ENCODE measurements at places on chromosomes 1 and 21. TPM values are rescaled to one million over a fixed set of nuclear protein-coding genes. Genes with fewer than 3 reads are reported as not detected.

The SLC19A2 gene
- 84.3 TPM for total RNA-seq

The ZNF593OS gene
- not detected for total RNA-seq

- H3K36me3 ChIP-seq: no peaks in the 10 kb centered on the region
- no peak overlapping the region for H3K4me3 ChIP-seq
- no peak overlapping the region for H3K27ac ChIP-seq
- H3K4me1 ChIP-seq: no peaks in the 10 kb centered on the region
- DNase-seq: no peak
Measured at GRCh38 chr1:118659646-118660045, 328.5 kb downstream of the TBX15 start.

The SLAMF9 gene
- not detected for total RNA-seq

- H3K4me3 ChIP-seq: no peak overlapping the region
- no peak overlapping the region for H3K27ac ChIP-seq
- no peak for DNase-seq
- H3K4me1 ChIP-seq: peaks cover 14% of the 10 kb centered on the region
Measured at GRCh38 chr1:98315309-98315708, 346.2 kb upstream of the SNX7 start.

- no peaks in the 10 kb centered on the region for H3K36me3 ChIP-seq
- no peak overlapping the region for H3K27ac ChIP-seq
- H3K4me3 ChIP-seq: no peak overlapping the region
- H3K27me3 ChIP-seq: no peaks in the 10 kb centered on the region
- no peak for DNase-seq
Measured at GRCh38 chr1:22971611-22972405, 858 bp downstream of the LACTBL1 start.

The TRIM67 gene
- total RNA-seq: not detected

DNA sequence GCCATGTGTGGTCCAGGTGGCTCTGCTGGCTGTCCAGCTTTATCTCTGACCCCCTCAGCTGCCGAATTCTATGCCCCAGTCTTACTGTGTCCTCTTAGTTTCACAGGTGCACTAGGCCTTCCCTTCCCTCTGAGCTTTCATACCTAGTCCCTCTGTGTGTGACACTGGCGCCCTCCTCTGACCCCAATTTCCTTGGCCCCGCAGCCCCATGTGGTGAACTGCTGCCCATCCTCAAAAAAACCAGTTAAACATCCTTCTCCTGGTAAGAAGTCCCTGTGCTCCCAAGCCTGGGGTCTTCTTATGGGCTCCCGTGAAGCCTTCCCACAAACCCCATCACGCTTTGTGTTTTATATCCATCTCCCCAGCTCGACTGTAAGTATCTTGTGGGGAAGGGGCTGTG is 93.9 kb upstream of the TSPAN2 start:
- H3K27ac ChIP-seq: peak overlapping the region; percentile 7
- DNase-seq: no peak
- no peak overlapping the region for H3K4me3 ChIP-seq
- H3K27me3 ChIP-seq: no peaks in the 10 kb centered on the region
- peaks cover 16% of the 10 kb centered on the region for H3K4me1 ChIP-seq

DNA sequence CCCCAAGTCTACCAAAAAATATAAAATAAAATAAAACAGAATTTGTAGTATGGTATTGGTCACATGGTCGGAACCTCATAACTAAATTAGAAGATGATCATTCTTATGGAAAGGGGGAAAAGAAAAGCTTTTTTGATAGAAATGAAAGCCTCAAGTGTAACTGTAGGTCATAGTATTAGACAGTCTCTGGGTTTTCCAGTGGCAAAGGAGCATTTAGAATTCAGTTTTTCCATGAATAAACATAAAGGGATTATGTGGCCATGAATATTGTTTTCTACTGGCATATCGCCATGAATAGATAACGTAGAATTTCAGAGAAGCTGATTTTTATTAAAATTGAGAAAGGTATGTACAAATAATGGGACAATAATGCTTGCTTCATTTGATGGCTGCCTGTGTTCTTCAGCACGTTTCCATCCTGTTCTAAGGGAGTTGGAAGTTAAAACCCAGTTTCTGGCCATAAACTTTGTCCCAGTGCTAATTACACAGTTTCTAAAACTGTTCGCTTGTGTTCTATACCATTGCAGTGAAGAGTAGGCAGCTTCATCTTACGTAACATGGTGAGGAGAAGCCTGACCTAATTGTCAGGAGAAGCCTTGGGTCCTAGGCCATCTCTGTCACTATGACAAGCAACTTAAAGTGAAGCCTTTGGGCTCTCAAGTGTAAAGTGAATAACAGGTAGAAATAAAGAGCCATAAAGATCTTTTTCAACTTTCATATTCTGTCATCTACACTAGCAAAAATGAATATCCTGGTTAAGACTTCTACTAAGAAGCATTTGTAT is 70.5 kb upstream of the PGD start:
- no peak overlapping the region for H3K27ac ChIP-seq
- no peak for DNase-seq
- H3K4me3 ChIP-seq: no peak overlapping the region
- H3K4me1 ChIP-seq: no peaks in the 10 kb centered on the region

DNA sequence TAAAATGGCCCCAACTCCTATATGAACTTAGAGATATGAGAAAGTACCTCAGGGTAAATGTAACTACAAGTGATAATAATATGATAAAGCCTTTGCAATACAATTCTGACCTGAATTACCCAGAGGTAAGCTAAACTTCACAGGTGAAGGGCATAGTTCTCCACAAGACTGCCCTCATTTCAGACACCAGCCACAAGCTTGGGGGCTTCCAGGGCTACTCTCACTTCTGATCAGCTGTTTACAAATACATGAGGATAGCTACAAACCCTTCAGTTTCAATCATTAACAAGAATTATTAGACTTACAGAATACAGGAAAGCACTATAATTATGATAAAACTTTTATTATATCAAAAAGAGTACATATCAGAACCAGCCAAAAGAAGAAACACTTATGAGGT is 18.7 kb upstream of the DPH5 start:
- no peak for DNase-seq
- H3K36me3 ChIP-seq: peaks cover 15% of the 10 kb centered on the region
- H3K4me1 ChIP-seq: no peaks in the 10 kb centered on the region
- no peak overlapping the region for H3K4me3 ChIP-seq

DNA sequence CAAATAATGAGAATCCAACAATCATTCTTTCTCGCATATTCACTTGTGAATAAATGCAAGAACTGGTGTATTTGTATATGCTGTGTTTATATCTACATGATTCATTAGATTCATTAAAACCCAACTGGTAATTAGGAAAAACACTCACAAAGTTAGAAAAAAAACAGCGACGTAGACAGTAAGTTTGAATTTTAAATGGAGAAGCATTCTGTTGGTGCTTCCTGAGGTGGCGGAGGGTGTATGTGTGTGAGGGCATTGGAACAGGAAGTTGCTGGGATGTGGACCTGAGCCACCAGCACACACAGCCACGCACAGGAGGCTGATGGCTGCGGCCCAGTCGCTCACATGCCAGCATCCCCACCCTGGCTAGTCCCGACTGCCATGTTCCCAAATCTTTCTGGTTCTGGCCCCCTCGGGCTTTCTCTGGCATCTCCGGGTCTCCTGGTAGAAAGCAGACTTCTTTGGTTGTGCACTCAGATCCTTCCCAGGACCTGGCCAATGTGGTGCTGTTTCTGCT is 121.6 kb upstream of the IRF2BP2 start:
- peaks cover 15% of the 10 kb centered on the region for H3K4me1 ChIP-seq
- H3K27ac ChIP-seq: no peak overlapping the region
- no peak for DNase-seq
- no peak overlapping the region for H3K4me3 ChIP-seq
- no peaks in the 10 kb centered on the region for H3K36me3 ChIP-seq

DNA sequence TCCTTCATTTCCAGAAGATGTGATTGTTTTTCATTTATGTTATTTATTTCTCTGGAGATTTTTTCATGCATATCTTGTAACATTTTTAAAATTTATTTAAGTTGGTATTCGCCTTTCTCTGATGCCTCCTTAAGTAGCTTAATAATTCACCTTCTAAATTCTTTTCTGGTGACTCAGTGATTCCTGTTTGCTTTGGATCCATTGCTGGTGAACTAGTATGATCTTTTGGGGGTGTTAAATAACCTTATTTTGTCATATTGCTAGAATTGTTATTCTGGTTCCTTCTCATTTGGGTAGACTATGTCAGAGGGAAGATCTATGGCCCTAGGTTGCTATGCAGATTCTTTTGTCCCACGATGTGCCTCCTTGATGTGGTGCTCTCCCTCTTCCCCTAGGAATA is 1347.2 kb upstream of the B3GALT2 start:
- DNase-seq: no peak
- H3K27me3 ChIP-seq: no peaks in the 10 kb centered on the region
- H3K4me1 ChIP-seq: no peaks in the 10 kb centered on the region
- no peak overlapping the region for H3K4me3 ChIP-seq
- no peak overlapping the region for H3K27ac ChIP-seq

The COG2 gene
- total RNA-seq: 34.8 TPM

DNA sequence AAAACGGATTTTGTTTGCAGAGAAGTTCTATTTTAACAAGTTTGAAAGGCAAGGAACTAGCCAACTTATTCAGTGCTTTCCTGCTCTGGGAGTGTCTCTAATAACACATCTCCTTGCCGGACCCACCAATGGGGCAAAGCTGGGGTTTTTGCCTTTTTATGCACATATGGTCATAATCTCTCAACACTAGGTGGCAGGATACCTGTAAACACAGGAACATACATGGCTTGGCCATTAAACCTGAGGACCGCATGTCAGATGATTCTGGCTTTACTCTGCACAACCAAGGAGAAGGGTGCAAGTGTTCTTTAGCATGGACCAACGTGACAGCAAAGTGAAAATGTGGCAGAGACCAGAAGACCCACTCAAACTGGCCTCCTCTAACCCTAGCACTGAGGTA is 4.9 kb downstream of the TMEM9 start:
- peaks cover 39% of the 10 kb centered on the region for H3K36me3 ChIP-seq
- peaks cover 19% of the 10 kb centered on the region for H3K4me1 ChIP-seq
- no peak overlapping the region for H3K4me3 ChIP-seq
- H3K27me3 ChIP-seq: no peaks in the 10 kb centered on the region
- DNase-seq: no peak
- no peak overlapping the region for H3K27ac ChIP-seq

DNA sequence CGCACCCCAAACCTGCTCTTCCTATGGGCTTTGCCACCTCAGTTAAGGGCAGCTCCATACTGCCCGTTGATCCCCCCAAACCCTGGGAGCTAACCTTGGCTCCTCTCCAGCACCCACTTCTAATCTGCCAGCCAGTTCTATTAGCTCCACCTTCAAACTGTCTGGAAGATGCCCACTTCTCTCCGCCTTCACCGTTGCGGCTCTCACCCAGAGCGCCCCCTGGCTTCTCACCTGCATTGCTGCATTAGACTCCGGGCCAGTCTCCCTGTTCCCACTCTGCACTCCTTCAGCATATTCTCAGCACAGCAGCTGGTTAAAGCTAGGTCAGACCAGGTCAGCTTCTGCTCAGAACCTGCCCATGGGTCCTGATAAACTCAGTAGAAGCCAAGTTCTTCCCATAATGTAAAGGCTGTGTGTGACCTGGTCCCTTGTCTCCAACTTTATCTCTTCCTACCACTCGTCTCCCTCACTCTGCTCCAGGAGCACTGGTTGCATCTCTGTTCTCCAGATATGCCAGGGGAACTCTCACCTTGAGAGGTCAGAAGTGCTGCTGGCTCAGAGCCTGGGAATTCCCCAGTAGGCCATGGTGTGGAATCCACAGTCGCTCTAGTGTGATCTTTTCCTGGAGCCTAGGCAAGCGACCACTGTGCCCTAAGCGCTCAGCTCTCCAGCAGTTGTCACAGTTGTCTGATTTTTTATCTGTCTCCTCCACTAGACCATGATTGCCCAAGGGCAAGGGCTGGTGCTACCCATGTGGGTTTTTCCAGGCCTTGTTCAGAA is 150.3 kb downstream of the HMGB4 start:
- H3K36me3 ChIP-seq: no peaks in the 10 kb centered on the region
- H3K4me1 ChIP-seq: no peaks in the 10 kb centered on the region
- H3K27ac ChIP-seq: no peak overlapping the region

DNA sequence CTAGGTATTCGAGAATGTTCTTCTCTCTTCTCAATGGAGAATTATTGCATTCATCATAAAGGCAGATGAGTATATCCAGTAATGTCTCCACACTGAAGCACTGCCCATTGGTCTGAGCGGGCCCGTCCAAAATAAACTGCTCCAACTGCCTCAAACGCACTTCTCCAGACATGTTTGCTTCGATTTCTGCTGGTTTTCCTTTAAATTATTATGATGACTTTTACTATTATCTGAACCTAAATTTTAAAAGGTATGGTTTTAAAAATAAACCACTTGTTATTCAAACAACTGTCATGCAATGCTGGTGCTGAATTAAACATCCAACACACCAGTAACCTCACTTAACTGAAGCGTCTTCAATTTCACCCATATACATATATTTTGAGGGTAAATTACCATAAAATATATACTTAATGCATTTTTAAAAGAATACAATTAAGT is 1.3 kb downstream of the CDC42BPA start:
- H3K4me3 ChIP-seq: peak overlapping the region; percentile 77
- no peaks in the 10 kb centered on the region for H3K27me3 ChIP-seq
- peaks cover 46% of the 10 kb centered on the region for H3K4me1 ChIP-seq
- no peaks in the 10 kb centered on the region for H3K36me3 ChIP-seq
- H3K27ac ChIP-seq: peak overlapping the region; percentile 92

The AMY2A gene
- not detected for total RNA-seq

GRCh38 chr1:172999349-172999748 is 51.4 kb downstream of the TNFSF18 start:
- H3K4me1 ChIP-seq: no peaks in the 10 kb centered on the region
- H3K4me3 ChIP-seq: no peak overlapping the region
- no peak for DNase-seq
- H3K27ac ChIP-seq: no peak overlapping the region
- H3K27me3 ChIP-seq: no peaks in the 10 kb centered on the region

DNA sequence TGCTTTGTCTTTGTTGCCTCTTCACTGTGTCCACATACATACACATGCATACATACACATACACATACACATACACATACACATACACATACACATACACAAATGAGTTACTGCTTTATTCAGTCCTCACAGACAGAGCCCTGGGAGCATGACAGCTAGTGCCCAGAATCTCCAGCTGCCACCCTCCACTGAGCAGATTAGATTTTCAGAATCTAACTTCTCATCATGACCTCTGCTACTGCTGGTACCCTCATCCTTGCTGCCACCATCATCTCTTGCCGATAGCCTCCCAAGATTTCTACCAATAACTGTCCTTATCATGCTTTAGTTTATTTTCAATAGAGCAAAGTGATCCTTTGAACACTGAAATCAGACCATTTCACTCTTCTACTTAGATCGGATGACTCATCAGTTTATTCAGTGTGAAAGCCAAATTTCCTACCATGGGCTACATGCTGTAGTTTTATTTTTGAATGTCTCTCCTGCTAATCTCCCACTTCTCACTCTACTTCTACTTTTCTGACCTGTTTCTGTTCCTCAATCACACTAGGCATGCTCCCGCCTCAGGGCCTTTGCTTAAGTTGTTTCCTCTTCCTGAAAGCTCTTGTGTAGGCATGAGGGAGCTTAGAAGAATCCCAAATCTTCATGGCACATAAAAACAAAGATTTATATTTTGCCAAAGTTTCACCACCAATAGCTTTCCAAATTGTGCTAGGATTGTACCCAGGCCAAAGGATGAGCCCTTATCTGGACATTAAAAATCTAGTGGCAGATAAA is 43.0 kb downstream of the ATP6V1G3 start:
- no peaks in the 10 kb centered on the region for H3K4me1 ChIP-seq
- H3K27ac ChIP-seq: no peak overlapping the region
- no peak for DNase-seq
- H3K4me3 ChIP-seq: no peak overlapping the region
- H3K36me3 ChIP-seq: no peaks in the 10 kb centered on the region
- no peaks in the 10 kb centered on the region for H3K27me3 ChIP-seq

GRCh38 chr1:90198616-90199332 is 203.9 kb downstream of the ZNF326 start:
- H3K27ac ChIP-seq: no peak overlapping the region
- no peak for DNase-seq
- no peak overlapping the region for H3K4me3 ChIP-seq
- H3K36me3 ChIP-seq: no peaks in the 10 kb centered on the region
- peaks cover 5% of the 10 kb centered on the region for H3K27me3 ChIP-seq
- H3K4me1 ChIP-seq: no peaks in the 10 kb centered on the region

Data from stomach (tissue), 19 donors.